HepG2 (cell line): ENCODE measurements at places on chromosomes 11 and 22.

DNA sequence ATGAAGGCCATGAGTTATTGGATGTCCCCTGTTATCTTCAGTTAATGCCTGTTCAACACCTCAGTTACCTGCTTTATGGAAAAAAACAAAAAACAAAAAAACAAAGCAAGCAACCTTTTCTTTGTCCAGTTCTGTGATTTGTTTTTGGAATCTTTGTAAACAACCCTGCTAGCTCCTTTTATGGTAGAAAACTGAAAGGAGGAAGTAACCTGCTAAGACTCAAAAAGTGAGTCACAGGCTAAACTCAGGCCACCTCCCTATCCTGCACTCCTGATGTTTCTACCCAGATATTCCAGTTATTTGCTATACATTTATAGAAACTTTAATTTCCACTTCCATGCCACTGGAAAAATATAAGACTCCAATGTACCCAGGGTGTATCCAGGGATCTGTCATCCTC is 20.6 kb upstream of the TLCD5 start:
- DNase-seq, result no peak

DNA sequence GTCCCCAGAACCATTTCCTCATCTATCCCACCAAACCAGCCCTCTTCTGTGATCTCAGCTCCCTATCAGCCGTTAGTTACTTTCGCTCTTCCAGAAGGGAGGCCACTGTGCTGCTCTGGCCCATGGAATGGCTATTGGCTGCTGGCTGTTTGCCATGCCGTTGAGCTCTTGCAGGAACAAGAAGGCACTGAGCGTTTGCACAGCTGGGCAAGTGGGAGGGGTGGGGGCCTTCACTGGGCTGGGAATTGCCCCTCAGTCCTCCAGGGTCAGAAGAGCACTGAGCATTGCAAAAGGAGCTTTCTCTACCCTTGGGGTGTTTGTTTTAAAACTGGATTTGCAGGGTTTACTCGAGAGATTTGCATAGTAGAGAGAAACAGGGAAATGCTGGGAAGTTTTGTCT is 129.0 kb upstream of the PARVA start:
- DNase-seq, result peak; percentile 69

DNA sequence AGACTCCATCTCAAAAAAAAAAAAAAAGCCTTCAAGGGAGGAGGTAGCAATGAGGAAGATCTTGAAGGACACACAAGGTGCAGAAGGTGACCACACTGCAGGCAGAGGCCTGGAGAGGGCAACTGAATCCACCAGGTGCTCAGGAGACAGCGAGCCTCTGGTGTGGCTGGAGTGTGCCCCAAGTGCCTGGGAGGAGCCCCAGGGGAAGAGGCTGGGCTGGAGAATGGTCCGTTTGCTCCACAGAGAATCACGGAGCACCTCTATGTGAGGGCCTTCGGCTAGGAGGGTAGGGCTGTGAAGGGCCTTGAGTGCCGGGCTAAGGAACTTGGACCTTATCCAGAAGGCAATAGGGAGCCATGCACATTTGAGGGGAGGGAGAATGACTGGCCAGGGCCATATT is 50.3 kb downstream of the ARRB1 start:
- no peak for DNase-seq

DNA sequence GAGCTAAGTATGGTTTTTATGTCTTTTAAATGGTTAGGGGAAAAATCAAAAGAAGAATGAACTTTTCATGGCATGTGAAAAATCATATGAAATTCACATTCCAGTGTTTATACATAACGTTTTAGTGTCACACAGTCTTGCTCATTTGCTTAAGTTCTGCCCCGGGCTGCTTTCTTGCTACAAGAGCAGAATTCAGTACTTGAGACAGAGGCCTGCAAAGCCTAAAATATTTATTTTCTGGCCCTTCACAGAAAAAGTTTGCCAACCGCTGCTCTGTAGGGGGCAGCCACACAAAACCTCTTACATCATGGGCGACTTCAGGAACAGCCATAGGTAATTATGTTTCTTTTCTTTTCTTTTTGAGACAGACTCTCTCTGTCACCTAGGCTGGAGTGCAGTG is 1.0 kb upstream of the ATG2A start:
- peak; percentile 16 for DNase-seq

DNA sequence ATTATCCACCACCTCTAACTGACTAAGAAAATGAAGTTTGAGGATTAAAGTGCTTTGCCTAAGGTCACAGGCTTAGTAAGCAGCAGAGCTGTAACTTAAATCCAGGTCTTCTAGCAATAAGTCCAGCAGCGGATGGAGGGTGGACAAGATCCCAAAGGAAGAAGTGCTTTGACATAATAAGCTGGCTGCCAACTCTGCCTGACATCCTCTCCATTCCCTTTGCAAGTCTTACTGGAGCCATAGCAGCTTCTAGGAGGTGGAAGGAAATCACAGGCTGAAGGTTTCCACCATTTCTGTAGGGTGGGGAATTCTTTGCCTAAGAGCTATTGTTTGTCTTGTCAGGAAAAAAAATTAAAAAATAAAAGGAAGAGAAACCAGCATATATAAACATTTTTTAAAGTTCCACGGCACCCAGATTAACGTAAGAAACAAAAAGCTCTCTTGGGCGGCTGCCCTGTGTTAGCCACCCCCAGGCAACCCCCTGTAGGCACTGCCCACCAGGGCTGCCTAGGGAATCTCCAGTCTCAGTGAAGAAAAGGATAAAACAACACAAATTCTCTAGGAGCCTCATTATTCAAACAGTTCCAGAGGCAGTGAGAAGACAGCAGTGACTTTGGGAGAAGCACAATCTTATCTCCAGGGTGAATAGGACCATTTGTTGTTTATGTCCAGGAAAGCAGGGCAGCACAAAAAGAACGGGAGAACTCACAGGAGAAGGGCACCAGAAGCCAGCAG is 380.8 kb upstream of the CADM1 start:
- DNase-seq, result no peak

- DNase-seq, result no peak
Observed at GRCh38 chr11:17772704-17773600, 38.4 kb downstream of the KCNC1 start.

DNA sequence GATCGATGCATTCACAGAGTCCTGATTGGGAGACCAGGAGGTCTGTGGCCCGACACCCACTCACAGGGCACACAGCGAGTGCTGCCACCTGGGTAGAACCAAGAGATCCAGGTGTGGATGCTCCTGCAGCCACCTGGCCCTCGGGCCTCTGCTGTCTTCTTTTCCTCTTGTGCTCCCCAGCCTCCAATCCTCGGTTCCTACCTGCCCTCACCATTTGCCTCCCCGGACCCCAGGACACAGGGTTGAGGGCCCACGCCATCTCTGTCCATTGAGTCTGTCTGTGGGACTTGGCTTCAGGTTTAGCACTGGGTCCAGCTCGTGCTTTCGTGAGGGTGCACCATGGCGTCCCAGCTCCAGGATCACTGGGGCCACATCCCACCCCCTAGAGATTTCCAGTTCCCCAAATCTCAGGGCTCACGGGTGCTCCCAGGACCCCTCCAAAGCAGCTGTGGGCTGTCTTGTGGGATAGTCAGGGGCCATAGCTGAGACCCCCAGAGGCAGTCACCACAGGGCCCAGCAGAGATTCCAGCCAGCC is 591.1 kb downstream of the BRD1 start:
- no peak for DNase-seq

- DNase-seq, result no peak
Observed at GRCh38 chr11:91587131-91587530, 637.5 kb upstream of the FAT3 start.
